Hematopoietic multipotent progenitor cell (in vitro differentiated cells): ENCODE measurements at places on chromosomes 7 and 10. TPM values are rescaled to one million over a fixed set of nuclear protein-coding genes. Genes with fewer than 3 reads are reported as not detected.

The FAM20C gene
- 2.7 TPM for total RNA-seq

GRCh38 chr7:43099750-43100149, 12.7 kb upstream of the HECW1 start:
- no peak for DNase-seq

The PWWP2B gene
- total RNA-seq, result 36.6 TPM

The GRK5 gene
- total RNA-seq, result 2.2 TPM
